ENCODE measurements at places on chromosomes 3 and 15. TPM values are rescaled to one million over a fixed set of nuclear protein-coding genes. Genes with fewer than 3 reads are reported as not detected.

GRCh38 chr3:82103241-82103640, 341.8 kb upstream of the GBE1 start:
- no peaks in the 10 kb centered on the region for H3K36me3 ChIP-seq
- H3K4me3 ChIP-seq, result no peak overlapping the region
- no peaks in the 10 kb centered on the region for H3K4me1 ChIP-seq
- H3K27me3 ChIP-seq, result no peaks in the 10 kb centered on the region

DNA sequence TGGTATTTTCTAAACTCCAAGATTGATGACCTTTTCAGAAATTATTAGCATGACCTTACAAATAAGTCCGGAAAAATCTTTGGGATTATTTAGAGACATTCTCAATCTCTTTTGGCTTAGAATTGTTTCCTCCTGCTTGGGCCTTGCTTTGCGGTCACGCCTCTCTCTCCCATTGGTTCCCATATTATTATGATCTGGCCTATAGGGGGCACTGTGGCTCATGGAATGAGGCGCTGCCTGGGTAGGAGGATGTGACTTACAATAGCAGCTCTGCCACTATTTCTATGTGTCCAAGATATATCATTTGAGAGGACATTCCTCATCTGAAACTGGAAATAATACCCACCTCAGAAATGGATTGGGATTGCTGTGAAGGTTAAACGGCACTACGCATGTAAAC, 464.9 kb downstream of the MFSD1 start:
- DNase-seq, result no peak
- no peaks in the 10 kb centered on the region for H3K27me3 ChIP-seq
- H3K27ac ChIP-seq, result no peak overlapping the region
- no peaks in the 10 kb centered on the region for H3K4me1 ChIP-seq
- no peak overlapping the region for H3K4me3 ChIP-seq
- H3K36me3 ChIP-seq, result no peaks in the 10 kb centered on the region

DNA sequence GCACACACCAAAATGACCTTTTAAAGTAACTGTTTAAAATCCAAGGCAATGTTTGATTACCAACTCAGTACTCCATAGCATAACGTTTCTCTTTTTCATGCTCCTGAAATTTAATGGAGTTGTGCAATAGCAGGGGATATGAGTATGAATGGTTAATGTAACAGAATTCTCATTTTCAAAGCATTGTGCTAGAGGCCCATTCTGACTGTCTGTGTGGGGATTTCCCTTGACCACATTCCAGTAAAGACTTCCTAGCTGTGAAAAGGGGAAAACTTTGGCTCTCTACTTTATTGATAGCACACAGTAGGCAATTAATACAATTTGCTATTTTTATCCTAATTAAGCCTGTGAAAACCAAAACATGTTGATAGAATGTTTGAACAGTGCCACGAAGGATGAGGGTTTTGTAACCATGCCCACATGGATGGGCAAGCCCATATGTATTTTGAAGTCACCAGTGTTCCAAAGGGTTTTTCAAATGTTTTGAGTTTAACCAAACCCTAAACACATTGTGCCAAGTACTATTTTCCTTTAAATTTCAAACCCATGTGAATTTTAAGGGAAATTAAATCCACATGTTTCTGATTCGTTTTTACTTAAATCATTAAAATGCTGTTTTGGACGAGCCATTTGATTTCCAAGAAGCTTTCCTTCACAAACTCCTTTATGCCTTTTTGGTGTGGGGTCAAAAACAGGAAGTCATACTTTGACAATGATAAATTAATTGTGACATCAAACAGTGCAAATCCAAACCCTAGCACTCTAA, 261.2 kb downstream of the SHOX2 start:
- no peaks in the 10 kb centered on the region for H3K36me3 ChIP-seq
- H3K27me3 ChIP-seq, result no peaks in the 10 kb centered on the region
- no peaks in the 10 kb centered on the region for H3K4me1 ChIP-seq
- no peak overlapping the region for H3K4me3 ChIP-seq
- DNase-seq, result no peak
- no peak overlapping the region for H3K27ac ChIP-seq

CLDN1 gene
- 0.35 TPM for total RNA-seq
